ENCODE measurements at places on chromosomes 4 and X. TPM values are rescaled to one million over a fixed set of nuclear protein-coding genes. Genes with fewer than 3 reads are reported as not detected.

The RIPPLY1 gene
- 0.28 TPM for total RNA-seq

- DNase-seq, result no peak
These were observed 85.1 kb downstream of the PDGFC start for GRCh38 chr4:156886481-156886880.

The CCKAR gene
- 3.5 TPM for total RNA-seq

DNA sequence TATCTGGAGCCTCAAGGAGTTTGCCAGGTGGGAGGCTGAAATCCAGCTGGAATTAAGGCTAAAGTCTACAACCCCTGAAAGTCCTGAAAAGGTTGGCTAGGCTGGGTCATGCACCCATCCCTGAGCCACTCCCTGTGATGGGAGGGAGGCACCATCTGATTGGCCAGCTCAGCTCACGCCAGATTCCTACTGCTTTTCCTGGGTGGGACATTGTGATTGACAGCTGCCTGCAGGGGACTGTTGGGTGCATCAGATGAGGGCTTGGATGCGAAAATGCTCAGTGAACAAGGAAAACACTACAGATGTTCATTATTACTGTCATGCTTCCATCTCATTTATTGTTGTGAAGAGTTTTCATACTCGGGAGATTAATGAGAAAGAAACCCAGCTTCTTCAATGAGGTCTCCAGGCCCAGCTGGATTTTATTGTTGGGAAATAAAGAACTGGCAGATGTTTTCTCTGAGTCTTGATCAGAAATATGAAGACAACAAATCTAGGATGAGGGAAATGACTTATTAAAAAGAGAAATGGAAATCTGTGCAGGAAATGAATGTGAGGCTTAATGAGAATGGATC is 185.9 kb downstream of the STK32B start:
- no peak for DNase-seq

The SSX4 gene
- not detected for total RNA-seq

The FOXP3 gene
- total RNA-seq, result 0.11 TPM

The FAM133A gene
- total RNA-seq, result 3.4 TPM

The TBX22 gene
- total RNA-seq, result 0.30 TPM

DNA sequence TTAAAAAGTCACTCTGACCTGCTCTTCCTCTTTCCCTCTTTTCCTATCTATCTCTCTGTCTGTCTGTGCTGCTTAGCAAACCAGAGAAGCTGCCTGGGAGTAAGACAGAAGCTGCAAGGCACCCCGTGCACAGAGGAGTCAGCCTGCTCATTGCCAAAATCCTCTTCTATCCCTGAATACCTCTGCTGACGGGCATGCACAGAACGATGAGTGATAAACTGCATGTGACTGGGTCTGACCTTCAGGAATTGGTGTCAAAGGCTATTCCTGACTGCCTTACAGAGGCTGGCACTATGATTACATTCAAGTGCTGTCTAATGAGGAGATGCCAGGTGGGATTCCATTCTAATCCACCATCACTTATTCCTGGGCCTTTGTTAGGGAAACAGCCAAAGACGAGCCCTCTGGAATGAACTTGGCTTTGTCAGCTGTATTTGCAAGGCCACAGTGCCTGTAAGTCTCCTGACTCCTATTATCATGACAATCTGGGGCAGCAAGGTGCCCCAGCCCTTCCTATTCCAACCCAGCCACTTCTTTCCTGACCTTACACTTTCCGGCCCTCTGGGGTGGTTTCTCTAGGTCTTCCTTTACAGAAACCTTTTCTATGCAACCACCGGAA is 45.4 kb upstream of the CTAG2 start:
- no peak for DNase-seq

The SMPX gene
- 0.28 TPM for total RNA-seq

DNA sequence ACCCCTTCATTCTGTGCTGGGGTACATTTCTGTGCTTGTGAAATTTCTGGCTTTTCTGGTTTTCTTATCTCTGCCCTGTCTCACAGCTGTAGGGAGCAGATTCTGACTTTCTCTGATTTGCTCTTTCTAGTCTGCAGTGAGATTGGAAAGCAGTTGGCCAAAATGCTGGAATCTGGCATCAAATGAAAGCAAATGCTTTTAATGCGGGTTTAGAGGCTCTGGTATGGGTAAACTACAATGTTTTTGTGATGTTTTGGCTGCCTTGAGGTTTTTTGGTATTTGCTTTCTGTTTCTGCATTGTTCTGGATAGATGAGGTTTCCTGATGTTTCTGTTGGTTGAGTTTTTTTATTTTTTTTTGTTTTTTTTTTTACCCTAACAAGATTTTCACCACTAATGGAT is 23.8 kb downstream of the SMIM20 start:
- no peak for DNase-seq

The MAGEC2 gene
- not detected for total RNA-seq

DNA sequence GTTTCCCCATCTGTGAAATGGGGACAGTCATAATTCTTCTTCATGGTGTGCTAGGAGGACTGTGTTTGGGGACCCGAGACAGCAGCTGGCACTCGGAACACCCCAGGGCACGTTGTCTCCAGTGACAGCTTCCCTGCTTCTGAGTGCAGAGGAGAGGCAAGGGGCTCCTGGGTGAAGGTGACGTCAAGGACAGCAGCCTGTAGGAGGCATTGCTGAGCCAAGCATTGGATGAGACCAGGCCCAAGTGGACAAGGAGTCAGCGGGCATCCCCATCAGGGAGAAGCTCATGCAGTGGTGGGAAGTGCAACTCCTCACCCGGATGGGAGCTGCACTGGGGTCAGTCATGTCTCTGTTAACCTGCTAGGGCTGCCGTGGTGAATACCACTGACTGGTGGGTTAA is 46.1 kb downstream of the EVC start:
- DNase-seq, result no peak
